Fibroblast of villous mesenchyme (primary cell): ENCODE measurements at places on chromosomes 13 and 19. TPM values are rescaled to one million over a fixed set of nuclear protein-coding genes. Genes with fewer than 3 reads are reported as not detected.

- no peak for DNase-seq
Observed at GRCh38 chr19:49692147-49692506, 1.2 kb downstream of the CPT1C start.

- peak; percentile 86 for DNase-seq
Observed at GRCh38 chr19:45439569-45440258, 16.0 kb upstream of the ERCC1 start.

Gene ZNF791
- 17.4 and 20.3 TPM in 2 replicates for total RNA-seq

DNA sequence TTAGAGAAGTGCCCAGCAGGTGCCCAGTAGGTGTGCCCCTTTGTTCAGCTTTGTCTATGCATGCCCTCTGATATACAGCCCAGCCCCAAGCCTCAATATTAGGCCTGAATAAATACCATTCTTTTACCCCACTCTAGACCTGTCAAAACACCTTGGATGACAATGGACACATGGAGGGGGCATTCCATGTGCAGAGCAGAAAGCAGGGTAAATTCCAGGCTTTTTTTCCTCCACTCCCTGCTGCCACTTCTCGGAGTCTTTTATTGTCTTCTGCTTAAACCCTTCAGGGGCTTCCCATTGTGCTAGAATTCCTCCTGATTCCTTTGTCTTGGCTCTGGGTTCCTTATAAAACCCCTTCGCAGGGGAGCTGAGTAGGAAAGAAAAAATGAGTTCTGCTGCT lies 5.8 kb upstream of the FRY start:
- DNase-seq, result no peak

DNA sequence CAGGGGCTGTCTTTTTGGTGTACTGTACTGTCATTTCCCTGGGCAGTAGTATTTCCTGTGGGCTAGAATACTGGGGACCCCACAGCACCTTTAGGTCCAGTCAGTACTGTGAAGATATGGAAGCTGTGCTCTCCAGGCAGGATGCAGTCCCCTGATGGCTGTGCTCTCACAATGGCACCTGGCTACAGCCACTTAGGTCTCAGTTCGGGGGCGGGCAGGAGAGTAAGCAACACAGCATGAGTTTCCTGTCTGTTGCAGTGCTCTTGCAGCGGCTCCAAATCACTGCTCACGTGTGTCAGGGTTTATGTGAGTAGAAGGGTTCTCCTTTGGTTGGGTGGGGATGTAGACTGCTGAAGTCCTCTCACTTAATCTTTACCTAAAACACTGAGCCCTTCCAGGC lies 810.4 kb downstream of the DACH1 start:
- DNase-seq, result no peak

GRCh38 chr13:49995625-49996101 lies 1.2 kb upstream of the TRIM13 start:
- DNase-seq, result peak; percentile 27

GRCh38 chr19:3471954-3472655 lies 8.2 kb downstream of the SMIM24 start:
- peak; percentile 20 for DNase-seq

- no peak for DNase-seq
Observed at GRCh38 chr19:50490991-50491472, 14.4 kb upstream of the GARIN5A start.

- DNase-seq, result no peak
Observed at GRCh38 chr19:46687438-46688145, 26.6 kb upstream of the DACT3 start.
